ENCODE measurements at places on chromosomes 1 and 21.

- DNase-seq, result no peak
Measured at GRCh38 chr1:153652805-153653500, 5.5 kb upstream of the SNAPIN start.

DNA sequence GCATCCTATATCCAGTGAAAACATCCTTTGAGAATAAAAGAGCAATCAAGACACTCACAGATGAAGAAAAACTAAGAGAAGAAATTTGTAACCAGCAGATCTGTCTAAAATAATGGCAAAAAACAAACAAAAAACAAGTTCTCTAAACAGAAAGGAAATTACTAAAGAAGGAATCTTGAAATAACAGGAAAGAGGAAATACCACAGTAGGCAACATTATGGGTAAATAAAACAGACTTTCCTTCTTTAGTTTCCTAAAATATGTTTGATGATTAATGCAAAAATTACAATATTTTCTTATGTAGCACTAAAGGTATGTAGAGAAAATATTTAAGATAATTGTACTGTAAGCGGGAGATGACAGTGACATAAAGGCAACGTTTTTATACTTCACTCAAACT, 23.5 kb downstream of the SLC19A1 start:
- DNase-seq, result no peak

GRCh38 chr1:178870944-178871343, at the start of gene ANGPTL1:
TSS of gene ANGPTL1 (minus strand) at chr1:178871077. CDS start at chr1:178865776, 5,301 bp downstream.
- no peak for DNase-seq

GRCh38 chr1:187689129-187689528, 860.4 kb downstream of the PLA2G4A start:
- DNase-seq, result no peak

DNA sequence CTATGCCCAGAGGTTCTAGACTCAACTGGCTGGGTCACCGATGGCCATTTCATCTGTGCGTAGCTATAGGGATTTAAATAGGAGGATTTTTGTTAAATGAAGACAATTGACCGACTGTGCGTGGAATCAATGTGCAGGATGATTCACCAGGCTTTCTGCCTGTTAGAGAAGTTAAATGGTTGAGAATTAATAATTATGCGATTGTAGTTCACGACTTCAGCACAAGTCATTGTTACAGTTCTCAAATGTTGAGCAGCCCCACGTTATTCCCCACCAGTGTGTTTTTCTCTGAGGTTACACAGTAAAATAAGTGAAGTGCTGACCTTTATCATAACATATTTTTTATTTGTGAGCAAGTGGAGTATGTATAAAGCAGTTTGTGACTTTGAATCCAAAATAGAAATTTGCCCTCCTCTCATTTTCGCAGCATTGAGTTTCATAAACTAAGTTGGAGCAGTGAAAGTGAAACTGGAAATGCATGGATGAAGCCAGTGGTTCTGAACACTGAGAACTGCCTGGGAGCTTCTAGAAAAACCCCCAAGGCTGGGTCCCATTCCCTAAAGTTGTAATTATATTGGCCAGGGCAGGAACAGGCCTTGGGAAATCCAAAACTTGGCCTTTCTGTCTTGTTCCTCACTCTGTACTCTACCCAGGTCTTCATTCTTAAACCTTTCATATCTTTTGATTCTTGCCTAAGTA, 102.6 kb downstream of the GALNT2 start:
- DNase-seq, result no peak

DNA sequence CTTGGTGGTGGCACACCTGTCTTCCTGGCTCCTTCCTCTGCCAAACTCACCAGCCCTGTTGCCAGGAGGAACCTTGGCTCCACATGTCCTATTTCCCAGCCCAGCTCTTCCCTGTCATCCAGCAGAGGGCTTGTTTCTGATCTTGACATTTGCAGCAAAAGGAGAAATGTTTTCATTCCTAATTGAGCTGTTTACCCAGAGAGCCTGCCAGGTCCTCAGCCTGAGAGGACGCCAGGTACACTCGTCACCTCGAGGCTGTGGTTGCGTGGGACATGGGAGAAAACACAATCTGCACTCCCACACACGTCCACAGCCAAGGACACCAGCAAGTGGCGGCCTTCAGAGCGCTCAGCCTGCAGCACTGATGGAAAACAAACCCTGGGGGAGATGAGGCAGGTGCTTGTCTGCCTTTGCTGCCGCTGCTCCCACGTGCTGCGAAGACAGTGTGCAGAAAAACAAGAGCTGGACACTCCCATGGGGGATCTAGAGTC, 132.8 kb upstream of the CD34 start:
- no peak for DNase-seq

GRCh38 chr1:112030157-112030556, 40.7 kb upstream of the KCND3 start:
- no peak for DNase-seq

DNA sequence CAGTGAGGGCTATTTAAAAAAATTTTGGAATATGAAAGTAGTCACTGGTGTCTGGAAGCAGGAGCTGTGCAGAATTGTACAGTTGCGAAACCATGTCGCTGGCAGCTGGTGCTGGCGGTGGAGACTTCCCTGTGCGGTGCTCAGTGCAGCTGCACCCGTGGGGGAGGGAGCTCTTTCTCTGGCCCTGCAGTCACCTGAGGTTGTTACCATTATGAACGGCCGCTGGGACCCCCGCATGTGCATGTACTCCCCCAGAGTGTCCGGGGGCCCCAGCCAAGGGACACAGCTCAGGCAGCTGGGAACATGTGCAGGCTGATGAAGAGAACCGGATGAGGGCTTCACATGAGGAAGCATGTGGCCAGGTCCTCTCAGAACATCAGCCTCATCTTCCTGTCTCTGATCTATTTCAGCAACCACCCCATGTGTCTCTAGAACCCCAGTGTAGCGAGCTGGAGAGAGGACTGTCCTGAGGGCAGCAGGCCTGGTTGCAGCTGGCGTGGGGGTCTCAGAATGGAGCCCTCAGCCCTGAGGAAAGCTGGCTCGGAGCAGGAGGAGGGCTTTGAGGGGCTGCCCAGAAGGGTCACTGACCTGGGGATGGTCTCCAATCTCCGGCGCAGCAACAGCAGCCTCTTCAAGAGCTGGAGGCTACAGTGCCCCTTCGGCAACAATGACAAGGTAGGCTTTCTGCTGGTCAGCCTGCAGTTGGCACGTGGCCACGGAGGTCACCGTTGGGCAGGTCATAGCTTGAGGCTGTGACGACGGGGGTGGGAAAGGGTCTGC, at the start of gene TRPM2:
Gene TRPM2 (plus strand): TSS at position 431 of the 780 bp plus-strand sequence. CDS start 80 bp downstream, at position 511.
- DNase-seq, result no peak

- DNase-seq, result no peak
Measured at GRCh38 chr1:76759950-76760349, 107.3 kb upstream of the ST6GALNAC5 start.

GRCh38 chr21:36104317-36105300, 30.3 kb upstream of the CBR3 start:
- DNase-seq, result peak; percentile 30

DNA sequence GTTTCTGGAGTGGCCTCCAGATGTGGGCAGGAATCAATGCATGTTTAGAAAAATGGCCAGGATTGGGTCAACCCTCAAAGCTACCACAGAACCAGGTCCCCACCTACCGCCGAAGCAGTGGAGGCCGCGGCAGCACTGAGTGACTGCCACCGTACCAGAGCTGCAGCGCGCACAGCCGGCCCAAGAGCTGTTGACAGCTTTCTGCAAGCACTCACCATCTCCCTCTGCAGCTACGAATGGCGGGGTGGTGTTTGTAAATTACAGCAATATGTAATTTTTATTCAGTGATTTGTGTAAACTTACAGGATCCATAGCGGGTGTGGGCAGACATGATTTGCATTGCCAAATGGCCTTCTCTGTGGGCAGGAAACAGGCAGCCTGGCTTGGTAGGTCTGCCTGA, 96.4 kb downstream of the CAMK2N1 start:
- DNase-seq, result no peak
